ENCODE measurements at places on chromosomes 2 and 18. TPM values are rescaled to one million over a fixed set of nuclear protein-coding genes. Genes with fewer than 3 reads are reported as not detected.

GRCh38 chr18:14104201-14104600 lies 28.0 kb downstream of the ZNF519 start:
- H3K36me3 ChIP-seq: no peaks in the 10 kb centered on the region
- DNase-seq: no peak
- H3K27me3 ChIP-seq: no peaks in the 10 kb centered on the region
- H3K27ac ChIP-seq: no peak overlapping the region

DNA sequence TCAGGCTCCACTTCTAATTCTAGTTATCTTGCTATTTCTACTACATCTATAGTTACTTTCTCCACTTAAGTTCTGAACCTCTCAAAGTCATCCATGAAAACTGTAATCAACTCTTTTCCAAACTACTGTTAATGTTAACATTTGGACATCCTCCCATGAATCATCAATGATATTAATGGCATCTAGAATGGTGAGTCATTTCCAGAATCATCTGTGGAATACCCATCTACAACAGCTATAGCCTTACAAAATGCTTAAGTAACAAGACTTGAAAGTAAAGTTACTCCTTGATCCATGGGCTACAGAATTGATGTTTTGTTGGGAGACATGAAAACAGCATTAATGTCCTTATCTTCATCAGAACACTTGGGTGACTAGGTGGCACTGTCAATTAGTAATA lies 35.4 kb downstream of the BARD1 start:
- H3K36me3 ChIP-seq: no peaks in the 10 kb centered on the region
- H3K4me1 ChIP-seq: no peaks in the 10 kb centered on the region
- no peak overlapping the region for H3K27ac ChIP-seq
- H3K4me3 ChIP-seq: no peak overlapping the region

DNA sequence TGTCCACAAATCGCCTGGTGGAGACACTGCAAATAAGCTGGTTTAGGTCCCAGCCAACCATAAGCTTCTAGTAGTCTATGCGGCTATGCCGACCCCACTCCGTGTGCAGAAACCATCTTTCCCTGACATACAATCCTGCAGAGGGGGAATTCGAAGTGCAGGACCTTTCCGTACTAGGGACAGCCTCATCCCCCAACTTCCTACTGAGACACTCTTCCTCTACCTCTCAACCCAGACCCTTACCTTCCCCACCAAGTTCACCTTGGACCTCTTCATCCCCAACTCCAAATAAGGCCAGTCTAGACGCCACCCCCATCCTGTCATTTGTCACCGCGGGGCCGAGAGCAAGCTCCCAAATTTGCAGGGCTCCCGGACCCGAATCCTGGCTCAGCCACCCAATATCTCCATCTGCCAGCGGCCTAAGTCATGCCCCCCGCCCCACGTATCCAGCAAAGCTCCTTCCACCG lies 496 bp downstream of the SUCLG1 start:
- no peaks in the 10 kb centered on the region for H3K27me3 ChIP-seq
- peak overlapping the region; percentile 86 for H3K4me3 ChIP-seq
- peaks cover 63% of the 10 kb centered on the region for H3K4me1 ChIP-seq
- peak overlapping the region; percentile 81 for H3K27ac ChIP-seq
- peaks cover 3% of the 10 kb centered on the region for H3K36me3 ChIP-seq
- peak; percentile 49 for DNase-seq

UNC80 gene
- not detected for polyA plus RNA-seq

GRCh38 chr18:24219561-24220317 lies 80.9 kb downstream of the CABYR start:
- H3K27me3 ChIP-seq: no peaks in the 10 kb centered on the region
- DNase-seq: no peak
- H3K36me3 ChIP-seq: no peaks in the 10 kb centered on the region
- H3K27ac ChIP-seq: no peak overlapping the region
- H3K4me1 ChIP-seq: peaks cover 14% of the 10 kb centered on the region
- H3K4me3 ChIP-seq: no peak overlapping the region

INPP5D gene
- polyA plus RNA-seq: 16.1 TPM

GRCh38 chr18:30682672-30683071 lies 359.9 kb downstream of the DSC3 start:
- DNase-seq: no peak
- H3K27ac ChIP-seq: no peak overlapping the region
- no peaks in the 10 kb centered on the region for H3K4me1 ChIP-seq
- H3K4me3 ChIP-seq: no peak overlapping the region
- no peaks in the 10 kb centered on the region for H3K27me3 ChIP-seq
- H3K36me3 ChIP-seq: no peaks in the 10 kb centered on the region

DNA sequence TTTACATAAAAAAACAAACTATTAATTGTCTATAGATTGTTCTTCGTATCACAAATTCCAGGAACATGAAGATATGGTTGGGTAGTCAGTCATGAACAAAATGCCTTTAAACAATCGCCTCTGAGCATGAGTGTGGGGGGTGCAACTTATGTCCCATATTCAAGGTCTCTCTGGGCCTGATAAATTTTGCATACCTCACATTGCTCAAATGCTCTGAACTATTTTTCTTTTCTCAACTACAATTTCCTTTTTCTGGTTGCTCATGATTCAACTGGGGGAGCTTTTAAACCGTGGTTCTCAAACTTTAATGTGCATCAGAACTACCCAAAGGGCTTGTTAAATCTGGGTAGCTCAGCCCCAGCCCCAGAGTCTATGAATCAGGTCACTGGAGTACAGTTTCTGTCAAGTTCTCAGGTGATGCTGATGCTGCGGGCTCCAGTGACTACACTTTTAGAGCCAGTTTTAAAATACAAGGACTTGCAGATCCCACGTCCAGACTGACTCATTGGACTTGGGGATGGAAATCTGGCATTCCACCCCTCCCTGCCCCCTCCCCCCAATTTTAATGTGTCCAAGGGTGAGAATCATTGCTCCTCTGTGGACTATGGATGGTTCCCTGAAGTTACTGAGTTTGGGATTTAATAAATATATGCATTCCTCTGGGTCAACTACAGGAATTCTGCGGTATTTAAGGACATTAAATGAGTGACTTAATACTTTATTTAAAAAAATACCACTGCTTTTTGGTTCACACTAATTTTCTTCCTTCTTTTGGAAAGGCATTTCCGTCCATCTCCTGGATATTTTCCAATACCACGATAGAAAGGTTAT lies 1.5 kb upstream of the GPD2 start:
- no peaks in the 10 kb centered on the region for H3K27me3 ChIP-seq
- H3K4me1 ChIP-seq: no peaks in the 10 kb centered on the region
- no peak overlapping the region for H3K27ac ChIP-seq
- H3K36me3 ChIP-seq: no peaks in the 10 kb centered on the region
- no peak overlapping the region for H3K4me3 ChIP-seq

NYAP2 gene
- not detected for polyA plus RNA-seq

GRCh38 chr2:36338827-36339145 lies 16.8 kb upstream of the CRIM1 start:
- H3K4me3 ChIP-seq: no peak overlapping the region
- peak; percentile 44 for DNase-seq
- H3K27me3 ChIP-seq: no peaks in the 10 kb centered on the region
- H3K27ac ChIP-seq: no peak overlapping the region
- H3K4me1 ChIP-seq: peaks cover 10% of the 10 kb centered on the region
- H3K36me3 ChIP-seq: no peaks in the 10 kb centered on the region

DNA sequence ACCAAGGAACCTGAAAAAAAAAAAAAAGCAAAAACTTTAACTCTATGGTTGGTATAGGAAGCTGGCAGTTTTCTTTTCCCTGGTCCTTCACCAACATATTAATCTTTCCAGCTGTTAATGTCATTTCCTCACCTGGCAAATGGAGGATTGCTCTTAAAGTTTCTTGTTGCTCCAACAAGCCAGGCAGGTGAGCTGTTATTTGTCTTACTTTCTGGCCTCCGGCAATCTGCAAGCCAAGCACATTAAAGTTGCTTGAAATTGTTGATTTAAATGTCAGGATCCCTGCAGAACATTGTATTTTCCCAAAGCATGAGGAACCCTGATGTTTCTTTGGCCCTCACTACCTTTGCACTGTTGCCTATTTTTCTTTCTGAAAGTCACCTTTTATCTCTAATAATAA lies 664.9 kb downstream of the METTL4 start:
- DNase-seq: no peak
- H3K4me3 ChIP-seq: no peak overlapping the region
- H3K4me1 ChIP-seq: no peaks in the 10 kb centered on the region
- H3K36me3 ChIP-seq: no peaks in the 10 kb centered on the region

TOGARAM2 gene
- polyA plus RNA-seq: 0.05 TPM

DNA sequence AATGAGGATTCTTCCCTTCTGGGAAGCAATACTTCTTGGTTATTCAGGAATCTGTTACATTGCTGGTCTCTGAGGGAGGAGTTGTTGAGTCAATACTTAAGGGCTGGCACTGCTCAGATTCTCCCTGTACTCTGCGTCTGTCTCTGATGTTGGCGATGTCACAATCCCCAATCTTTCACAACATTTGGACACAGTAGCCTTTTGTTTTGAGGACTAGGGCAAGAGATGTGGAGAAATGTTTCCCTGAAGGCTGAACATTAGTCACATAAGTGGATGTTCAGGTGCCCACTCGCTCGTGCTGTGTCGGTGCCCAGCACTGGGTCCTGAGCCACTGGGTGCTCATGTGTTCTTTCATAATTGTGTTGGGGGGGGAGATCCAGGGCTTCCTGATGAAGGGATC lies 55.0 kb downstream of the MAPK4 start:
- H3K27ac ChIP-seq: peak overlapping the region; percentile 58
- DNase-seq: peak; percentile 98

GRCh38 chr2:111239107-111239506 lies 118.4 kb downstream of the BCL2L11 start:
- no peaks in the 10 kb centered on the region for H3K4me1 ChIP-seq
- DNase-seq: no peak
- 0 out of 2 replicates have a peak, but pooled peaks cover 2% of the 10 kb centered on the region for H3K36me3 ChIP-seq
- H3K27ac ChIP-seq: no peak overlapping the region
- H3K27me3 ChIP-seq: no peaks in the 10 kb centered on the region

GRCh38 chr18:47877892-47878291 lies 52.6 kb downstream of the SMAD2 start:
- H3K36me3 ChIP-seq: no peaks in the 10 kb centered on the region
- no peak overlapping the region for H3K4me3 ChIP-seq
- no peaks in the 10 kb centered on the region for H3K27me3 ChIP-seq

SPAG16 gene
- 9.6 TPM for polyA plus RNA-seq

DNA sequence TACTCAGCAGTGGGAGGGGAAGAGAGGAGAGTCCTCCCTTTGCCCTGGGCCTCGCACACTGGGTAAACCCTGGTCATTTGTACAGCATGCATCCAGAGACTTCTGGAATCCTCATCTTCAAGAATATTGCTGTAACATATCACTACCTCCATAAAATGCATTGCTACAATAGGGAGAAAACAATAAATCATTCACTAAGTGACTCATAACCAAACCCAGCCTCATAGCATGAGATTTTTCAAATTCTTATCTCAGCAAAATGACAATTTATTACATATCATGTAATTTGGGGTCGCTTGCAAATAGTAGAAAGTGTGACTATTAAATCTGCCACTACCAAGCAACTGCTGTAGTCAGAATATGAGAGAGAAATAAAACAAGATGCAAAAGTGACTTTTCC lies 189.4 kb downstream of the ALK start:
- H3K36me3 ChIP-seq: no peaks in the 10 kb centered on the region
- DNase-seq: no peak
- H3K27me3 ChIP-seq: peaks cover 4% of the 10 kb centered on the region
- H3K4me1 ChIP-seq: no peaks in the 10 kb centered on the region
- H3K4me3 ChIP-seq: no peak overlapping the region

GRCh38 chr2:86417961-86418360 lies 23.2 kb upstream of the KDM3A start:
- no peaks in the 10 kb centered on the region for H3K4me1 ChIP-seq
- no peak overlapping the region for H3K4me3 ChIP-seq
- no peak overlapping the region for H3K27ac ChIP-seq
- no peak for DNase-seq
- peaks cover 22% of the 10 kb centered on the region for H3K27me3 ChIP-seq
